Effector memory CD8-positive, alpha-beta T cell (primary cell): ENCODE measurements at places on chromosomes 6 and 20.

DNA sequence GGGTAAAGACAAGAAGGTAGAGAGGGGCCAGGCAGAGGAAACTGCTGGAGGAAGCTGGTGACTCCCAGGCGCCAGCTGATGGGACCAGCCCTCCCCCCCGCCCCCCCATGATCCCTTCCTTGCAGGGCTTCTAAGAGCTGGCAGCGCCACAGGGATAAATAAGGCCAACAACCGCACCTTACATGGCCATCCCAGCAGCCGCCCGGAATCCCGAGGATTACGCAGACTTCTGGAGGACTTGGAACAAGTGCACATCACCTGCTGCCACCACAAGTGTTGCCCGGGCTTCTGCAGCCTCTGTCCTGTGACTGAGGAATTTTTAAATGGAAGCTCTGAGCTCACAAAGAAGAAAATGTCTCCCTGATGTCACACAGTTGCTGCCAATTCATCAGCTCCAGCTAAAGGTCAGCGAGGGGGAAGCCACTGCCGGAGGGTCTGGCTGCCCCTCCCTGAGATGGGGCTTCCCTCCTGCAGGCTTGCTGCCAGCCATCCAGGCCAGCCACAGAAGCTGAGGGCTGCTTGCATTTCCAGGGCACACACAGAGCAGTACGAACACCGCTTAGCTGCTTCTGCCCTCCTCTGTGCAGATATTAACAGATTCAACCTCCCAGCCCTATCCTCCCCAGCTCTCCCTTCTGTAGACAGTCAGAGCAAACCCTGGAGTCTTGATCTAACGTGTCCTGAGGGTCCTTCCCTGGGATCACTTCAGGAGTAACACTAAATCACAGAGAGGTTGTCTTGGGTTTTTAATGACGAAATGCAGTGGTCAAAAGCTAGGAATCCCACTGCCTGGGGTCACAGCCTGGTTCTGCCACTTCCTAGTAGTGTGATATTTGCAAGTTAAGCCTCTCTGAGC is 38.6 kb upstream of the PIM1 start:
- no peak for DNase-seq

DNA sequence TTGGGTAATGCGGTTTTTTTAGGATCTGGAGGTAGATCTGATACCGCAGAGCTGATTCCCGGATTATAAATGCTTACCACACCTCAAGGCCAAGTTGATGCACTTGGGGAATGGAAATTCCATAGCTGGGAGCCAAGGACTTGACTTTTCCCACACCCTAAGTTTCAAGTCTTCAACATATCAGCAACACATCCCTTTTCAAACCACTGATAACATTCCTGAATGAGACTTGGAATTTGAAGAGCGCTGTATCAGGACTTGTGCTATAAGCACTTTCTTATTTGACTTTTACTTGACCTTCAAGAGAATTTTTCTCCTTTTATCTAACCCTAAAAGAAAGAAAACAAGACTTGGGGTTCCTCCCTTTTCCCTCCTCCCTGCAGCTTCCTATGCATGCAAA is 90.6 kb upstream of the NAA20 start:
- no peak for DNase-seq

DNA sequence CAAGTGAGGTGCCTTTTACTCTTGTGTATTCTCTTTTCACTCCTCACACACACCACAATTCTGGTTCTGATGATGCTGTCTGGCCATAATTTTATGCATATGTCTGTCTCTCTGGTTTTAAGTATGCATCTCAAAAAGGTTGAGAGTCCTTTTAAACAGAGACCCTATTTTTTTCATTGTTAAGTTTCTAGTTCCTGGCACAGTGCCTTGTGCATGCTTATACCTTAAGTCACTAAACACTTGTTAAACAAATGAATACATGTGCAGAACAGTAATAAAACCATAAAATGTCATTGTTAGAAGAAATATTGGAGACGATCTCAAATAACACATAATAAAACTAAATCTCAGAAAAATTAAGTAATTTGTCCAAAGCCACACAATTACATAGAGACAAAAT is 7.9 kb downstream of the ROS1 start:
- DNase-seq, result no peak

DNA sequence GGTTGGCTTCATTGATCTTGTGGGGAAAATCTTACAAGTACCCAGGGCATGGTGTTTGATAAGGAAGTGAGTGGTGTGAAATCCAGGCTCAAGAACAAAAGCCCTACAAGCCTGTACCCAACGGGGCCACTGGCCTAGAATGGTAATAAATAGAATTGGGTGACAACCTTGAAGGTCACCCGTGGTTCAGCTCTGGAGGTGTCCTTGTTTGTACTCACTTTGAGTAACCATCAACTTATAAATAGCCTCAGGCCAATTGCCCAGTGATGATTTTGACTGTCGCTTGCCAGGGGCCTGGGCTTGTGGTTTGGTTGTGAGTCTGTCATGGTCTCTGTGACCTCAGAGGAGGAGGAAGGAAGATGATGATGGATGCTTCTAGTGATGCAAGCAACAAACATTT is 87.8 kb downstream of the PHACTR3 start:
- DNase-seq, result no peak

DNA sequence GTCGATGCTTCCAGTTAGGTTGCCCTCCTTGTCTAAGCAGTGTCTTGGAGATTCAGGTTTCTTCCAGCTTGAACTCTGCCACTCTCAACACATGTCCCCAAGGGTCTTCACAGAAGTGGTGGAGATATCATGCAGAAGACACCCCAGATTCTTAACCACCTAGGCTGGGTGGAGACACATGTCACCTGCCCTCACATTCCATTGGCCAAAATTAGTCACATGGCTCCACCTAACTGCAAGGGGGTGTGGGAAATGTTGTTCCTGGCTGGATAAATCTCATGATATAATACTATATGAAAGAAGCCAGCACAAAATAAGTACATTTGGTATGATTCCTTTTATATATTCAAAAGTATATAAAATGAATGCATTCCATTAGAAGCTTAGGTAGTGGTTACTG is 52.9 kb upstream of the SNRPB2 start:
- no peak for DNase-seq

DNA sequence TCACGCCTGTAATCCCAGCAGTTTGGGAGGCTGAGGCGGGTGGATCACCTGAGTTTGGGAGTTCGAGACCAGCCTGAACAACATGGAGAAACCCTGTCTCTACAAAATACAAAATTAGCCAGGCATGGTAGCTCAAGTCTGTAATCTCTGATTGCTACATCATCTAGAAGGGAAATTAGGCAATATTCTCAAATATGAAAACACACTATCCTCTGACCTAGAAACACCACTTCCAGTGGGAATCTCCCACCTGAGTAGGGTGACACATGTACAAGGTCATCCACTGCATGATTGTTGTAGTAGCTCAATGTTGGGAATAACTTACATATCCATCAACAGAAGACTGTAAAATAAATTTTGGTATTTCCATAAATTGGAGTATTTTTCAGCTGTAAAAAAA is 19.1 kb upstream of the SIRPD start:
- DNase-seq, result no peak

- DNase-seq, result no peak
Observed at GRCh38 chr20:7090811-7091210, 323.3 kb downstream of the BMP2 start.

- DNase-seq, result no peak
Observed at GRCh38 chr20:4681401-4681800, 40.3 kb upstream of the PRND start.

DNA sequence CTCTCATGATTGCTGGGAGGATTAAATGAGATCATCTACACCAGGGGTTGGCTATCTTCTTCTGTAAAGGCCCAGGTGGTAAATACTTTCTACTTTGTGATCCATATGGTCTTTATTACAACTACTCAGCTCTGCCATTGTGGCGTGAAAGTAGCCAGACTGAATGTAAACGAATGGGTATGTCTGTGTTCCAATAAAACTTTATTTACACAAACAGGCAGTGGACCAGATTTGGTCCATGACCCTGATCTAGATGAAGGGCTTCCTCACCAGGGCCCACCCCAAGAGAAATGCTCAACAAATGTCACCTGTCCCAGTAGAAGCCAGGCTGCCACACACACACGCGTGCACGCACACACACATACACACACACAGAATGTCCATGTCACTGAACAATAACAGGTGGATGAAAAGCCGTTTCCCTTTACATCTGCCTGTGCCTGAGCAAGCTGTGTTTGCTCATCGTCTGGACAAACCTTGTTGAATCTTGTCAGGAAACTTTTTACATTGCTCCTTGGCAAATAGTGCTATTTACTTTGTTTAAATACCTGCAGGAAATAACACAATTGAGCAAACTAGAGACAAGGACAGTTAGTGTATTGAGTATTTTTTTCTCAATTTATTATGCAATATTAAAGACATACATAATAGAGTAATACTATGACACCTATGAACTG is 114.3 kb downstream of the EYA2 start:
- DNase-seq, result no peak

GRCh38 chr20:53070706-53071392 is 98.7 kb downstream of the TSHZ2 start:
- DNase-seq, result no peak

- no peak for DNase-seq
Observed at GRCh38 chr6:144745439-144745838, 460.3 kb downstream of the UTRN start.

GRCh38 chr6:168061269-168062210 is 17.5 kb downstream of the FRMD1 start:
- DNase-seq, result no peak

DNA sequence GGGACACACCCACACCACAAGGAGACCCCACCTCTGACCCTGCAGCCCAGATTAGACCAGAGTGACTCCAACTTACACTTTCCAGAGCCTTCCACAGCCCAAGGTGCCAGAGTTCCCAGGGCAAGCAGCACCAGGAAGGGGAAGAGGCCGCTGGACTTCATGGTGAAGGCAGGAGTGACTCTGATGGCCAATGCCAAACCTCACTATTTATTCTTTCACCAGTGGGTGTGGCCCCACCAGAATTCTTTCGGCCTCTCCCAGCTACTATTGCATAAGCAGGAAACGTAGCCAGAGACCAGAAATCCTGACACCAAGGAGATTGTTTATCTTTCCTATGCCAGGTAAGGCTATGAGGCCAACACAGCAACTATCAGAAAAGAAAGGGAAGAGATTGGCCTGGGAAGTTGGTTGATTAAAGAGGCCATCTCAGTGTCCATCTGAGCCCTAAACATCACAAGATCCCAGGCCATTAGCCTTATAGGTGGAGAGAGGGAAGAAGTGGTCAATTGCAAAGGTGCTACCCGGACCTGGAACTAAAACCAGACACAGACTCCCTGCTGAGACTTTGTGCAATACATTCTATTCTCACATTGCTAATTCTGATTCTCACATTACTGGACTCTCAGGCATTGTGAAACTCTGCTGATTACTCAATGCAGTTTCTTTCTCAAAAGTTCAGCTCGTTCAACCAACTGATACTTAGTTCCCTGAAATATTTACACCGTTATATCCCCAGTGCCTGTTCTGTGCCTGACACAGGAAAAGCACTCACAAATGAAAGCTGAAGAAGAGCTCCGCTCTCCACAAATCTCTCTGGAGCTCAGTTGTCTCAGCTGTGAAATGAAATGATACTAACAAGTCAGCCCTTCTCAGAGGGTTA is at the start of gene SLPI:
Gene SLPI (minus strand): TSS at position 182 of the 880 bp plus-strand sequence. CDS start 21 bp downstream, at position 161.
- DNase-seq, result no peak

- DNase-seq, result no peak
Observed at GRCh38 chr6:113860181-113860955, 3.2 kb downstream of the MARCKS start.

GRCh38 chr6:166437661-166438060 is 54.9 kb upstream of the MPC1 start:
- no peak for DNase-seq

- DNase-seq, result no peak
Observed at GRCh38 chr6:130934848-130935585, 107.8 kb downstream of the SMLR1 start.

GRCh38 chr20:50409495-50409894 is 100.7 kb upstream of the PTPN1 start:
- DNase-seq, result no peak

DNA sequence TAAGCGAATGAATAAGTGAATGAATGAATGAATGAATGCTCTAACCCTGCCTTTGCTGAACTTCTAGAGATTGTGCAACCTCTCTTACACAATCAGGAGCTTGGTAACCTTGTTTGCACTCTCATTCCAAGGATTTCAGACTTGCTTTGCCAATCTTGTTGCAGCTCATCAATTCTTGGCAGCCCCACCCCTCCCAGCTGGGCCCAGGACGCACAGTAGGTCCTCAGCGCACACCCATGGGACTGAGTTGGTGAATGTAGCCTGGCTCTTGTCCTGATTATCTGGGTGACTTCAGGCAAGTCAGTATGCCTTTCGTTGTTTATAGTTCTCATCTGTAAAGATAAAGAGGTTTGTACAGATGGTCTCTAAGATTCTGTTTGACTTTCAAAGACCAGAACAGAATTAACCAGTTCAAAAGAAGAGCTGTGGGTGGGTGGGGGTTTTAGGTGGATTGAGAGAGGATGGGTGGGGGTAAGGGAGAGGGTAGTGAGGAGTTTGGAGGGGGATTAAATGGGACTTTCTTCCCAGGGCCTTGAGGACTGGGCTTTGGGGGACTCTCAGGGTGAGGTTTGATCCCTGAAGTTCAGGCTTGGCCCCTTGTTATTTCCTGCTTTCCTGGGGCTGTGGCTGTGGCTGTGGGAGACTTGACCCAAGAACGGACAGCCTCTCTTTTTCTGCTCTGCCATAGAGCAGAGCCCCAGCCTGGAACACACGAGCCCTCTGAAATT is 33.2 kb downstream of the VEGFA start:
- no peak for DNase-seq

GRCh38 chr6:109944448-109944847 is 33.7 kb upstream of the GPR6 start:
- DNase-seq, result no peak

- no peak for DNase-seq
Observed at GRCh38 chr6:129282019-129282418, 399.1 kb downstream of the LAMA2 start.

DNA sequence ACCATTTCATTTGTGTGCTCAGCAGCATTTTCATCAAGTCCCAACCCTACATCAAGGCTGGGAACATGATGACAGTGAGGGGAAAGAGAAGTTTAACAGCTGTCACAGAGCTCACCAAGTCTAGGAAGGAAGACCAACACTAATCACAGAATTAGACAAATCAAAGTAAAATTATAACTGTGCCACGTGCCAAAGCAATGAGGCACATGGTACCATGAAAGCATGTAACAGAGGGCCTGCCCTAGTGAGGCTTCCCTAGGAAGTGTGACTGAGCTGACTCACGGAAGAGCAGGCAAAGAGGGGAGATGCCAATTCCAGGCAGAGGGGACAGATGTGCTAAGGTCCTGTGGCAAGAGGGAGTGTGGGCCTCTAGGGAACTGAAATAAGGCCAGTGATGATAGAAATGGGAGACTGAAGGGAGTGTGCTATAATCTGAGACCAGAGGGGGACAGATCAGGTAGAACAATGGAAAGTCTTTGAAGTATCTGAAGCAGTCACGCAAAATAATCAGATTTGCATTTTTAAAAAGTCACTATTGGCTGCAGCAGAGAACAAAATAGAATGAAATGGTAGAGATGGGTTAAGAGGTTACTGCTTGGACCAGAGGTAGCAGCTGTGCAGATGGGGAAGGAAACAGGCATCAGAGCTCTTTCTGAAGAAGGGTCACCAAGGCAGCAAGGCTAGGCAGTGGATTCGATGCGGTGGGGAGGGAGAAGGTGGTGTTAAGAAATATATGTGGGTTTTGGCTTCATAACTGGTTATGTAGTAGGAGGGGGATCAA is 86.8 kb downstream of the GPR6 start:
- DNase-seq, result no peak

GRCh38 chr6:18183766-18184165 is 28.5 kb downstream of the KDM1B start:
- no peak for DNase-seq
